ENCODE measurements at places on chromosomes 2 and 18.

DNA sequence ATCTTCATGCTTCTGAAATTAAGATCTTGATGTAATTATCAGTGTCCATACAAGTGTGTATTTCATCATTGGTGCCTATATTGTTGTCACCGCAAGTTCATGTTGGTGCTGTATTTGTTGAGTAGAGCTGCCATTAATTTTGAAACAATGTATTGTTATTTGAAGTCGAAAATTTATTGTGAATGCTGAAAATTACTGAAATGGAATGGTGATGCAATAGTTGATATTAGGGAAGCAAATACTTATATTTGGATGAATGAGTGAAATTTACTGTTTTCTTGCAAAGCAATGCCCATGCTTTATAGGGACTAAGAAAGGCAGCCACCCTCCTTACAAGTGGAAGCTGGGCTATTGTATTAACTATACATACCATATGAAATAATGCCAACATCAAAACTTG lies 41.6 kb downstream of the SERPINB8 start:
- DNase-seq: no peak

GRCh38 chr2:23091900-23092299 lies 293.1 kb upstream of the KLHL29 start:
- DNase-seq: no peak

GRCh38 chr2:240627736-240628506 lies 2.6 kb downstream of the GPR35 start:
- DNase-seq: no peak

GRCh38 chr2:234415706-234416105 lies 81.2 kb downstream of the ARL4C start:
- no peak for DNase-seq

- no peak for DNase-seq
These were observed 81.6 kb downstream of the HS6ST1 start for GRCh38 chr2:128237081-128237534.

GRCh38 chr2:169090133-169090820 lies 20.9 kb downstream of the DHRS9 start:
- DNase-seq: no peak

DNA sequence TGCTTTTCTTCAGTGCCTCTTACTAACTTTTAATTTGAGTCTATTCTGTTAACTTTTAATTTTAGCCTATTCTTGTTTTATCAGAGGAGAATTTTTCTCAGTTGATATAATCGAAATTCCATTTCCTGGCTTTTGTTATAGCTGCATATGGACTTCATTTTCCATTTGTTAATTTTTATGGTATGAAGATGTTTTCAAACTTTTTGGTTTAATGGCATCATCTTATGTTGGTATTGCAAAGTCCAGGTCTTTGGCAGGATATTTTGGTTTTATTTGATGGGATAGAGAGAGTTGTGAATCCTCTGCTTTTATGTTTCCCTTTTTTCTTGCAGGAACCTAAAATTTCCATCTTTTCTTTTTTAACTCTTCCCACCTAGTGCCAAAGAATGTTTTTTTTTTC lies 70.9 kb upstream of the RAPGEF4 start:
- no peak for DNase-seq

GRCh38 chr2:37549598-37549997 lies 121.8 kb downstream of the CDC42EP3 start:
- DNase-seq: no peak

GRCh38 chr18:31233621-31234275 lies 71.1 kb upstream of the DSC1 start:
- DNase-seq: no peak

DNA sequence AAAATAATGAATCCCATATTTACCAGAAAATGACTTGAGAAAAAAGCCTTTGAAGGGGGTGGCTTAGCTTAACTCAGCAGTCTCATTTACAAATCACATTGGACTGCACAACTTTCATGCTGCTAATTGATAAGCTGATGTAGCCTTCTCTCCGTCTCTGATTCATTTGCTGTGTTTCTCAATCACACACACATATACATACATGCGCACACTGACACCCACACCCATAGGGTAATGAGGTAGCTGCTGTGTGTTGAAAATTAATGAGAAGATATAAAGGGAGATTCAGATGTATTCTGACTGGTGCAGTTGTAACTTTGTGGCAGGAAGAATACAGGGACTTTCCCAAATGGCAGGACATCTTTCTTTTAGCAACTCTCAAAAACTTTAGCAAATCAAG lies 141.9 kb upstream of the GCFC2 start:
- no peak for DNase-seq

DNA sequence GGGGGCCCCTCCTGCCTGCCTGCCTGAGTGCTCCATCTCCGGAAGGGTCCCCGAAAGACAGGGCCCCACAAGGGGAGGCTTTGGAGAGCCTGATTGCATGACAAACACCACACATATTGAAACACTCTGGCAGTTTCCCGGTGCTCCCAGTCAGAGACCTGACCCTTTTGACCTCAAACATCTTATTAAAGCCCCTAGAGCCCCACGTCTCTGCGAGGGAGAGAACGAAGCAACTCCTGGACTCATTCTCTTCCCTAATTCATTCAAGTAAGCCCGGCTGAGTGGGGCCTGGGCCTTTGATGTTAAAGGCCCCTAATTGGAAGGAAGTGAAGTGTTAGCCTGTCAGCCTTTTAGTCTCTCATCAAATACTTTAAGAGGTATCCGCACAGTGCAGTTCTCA lies 335.6 kb downstream of the CYRIA start:
- DNase-seq: no peak

DNA sequence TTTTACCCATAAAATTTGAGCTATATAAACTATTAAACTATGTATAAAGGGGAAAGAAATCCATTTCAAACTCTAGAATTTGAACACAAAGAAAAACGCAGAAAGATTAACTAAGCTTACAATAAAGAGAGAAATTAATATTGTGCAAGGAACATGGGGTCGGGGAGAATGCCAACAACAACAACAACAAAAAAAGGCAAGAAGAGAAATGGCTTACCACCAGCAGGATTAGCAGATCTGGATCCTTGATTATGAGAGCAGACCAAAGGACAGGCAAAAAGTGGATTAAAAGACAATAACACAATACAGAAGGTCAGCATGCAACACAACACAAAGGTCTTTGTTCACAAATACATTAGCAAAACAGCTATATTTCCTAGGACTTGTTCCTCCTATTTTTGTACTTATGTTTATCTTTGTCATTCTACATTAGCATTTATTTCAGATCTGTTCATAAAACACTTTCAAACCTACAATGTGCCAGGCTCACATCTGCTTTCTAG lies 103.4 kb upstream of the RNU4ATAC start:
- no peak for DNase-seq

GRCh38 chr2:181954538-181954883 lies 31.1 kb upstream of the PPP1R1C start:
- DNase-seq: no peak

GRCh38 chr18:44761812-44762211 lies 81.1 kb downstream of the SETBP1 start:
- no peak for DNase-seq

DNA sequence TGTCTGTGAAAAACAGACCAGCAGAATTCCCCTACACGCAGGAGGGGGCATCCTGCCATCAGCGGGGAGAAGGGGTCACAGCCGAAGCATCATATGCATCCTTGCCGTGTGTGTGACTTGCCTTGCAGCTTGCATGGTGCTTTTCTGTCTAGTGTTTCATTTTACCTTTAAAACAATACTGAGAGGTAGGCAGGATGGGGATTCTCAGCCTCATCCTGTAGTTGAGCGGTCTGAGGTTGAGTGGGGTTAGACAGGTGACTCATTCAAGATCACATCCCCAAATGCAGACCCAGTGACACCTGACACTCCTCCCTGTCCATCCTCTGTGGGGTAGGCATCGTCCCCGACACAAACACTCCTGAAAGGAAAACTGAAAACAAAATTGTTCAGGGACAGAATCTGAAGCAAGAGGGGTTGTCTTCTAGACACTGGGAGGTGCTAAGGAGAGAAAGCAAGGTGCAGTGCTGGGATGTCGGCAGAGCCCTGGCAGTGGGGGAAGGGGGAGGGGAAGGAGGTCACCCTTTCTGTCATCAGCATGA lies 7.9 kb downstream of the ARL4C start:
- peak; percentile 54 for DNase-seq

DNA sequence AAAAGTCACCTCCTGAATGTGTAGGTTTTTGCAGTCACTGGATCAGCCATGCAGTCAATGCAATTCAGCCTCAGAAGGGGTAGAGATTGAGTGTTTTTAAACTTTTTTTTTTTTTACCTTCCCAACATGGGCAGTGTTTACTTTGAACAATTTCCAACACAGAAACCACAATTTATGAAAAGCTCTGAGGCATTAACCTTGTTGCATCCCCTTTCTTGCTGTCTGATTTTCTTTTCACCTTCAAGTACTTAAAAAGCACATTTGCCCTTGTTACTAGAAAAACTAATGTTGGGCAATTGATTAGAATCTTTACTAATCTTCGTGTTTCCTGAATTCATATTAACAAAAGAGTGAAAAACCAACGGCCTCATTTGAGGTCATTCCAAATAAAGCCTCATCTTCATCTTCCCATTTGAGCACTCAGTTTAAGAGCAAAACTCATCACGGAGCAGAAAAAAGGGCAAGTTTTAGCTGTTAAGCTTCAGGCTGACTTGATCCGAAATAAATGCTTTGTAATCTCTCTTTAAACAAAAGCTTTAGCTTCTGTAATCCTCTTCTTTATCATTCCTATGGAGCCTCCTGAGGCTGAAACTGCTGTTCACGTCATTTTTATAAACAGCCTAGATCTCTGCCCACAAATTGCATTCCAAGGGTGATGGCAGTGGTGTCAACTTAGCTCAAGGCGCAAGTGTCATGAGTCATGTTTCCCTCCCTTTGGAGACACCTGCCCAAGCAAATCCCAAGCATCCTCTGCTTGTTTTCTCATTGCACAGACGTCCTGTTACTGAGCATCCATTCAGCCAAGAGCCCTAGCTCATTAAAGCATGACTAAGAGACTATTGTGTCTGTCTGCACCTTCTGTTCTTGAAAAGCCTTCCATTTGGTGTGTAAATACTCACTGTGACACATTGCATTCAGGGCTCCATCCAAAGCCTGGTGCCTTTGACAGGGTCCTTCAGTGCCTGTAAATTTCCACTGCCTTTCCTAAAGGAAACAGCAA lies 107.7 kb downstream of the HNMT start:
- no peak for DNase-seq

DNA sequence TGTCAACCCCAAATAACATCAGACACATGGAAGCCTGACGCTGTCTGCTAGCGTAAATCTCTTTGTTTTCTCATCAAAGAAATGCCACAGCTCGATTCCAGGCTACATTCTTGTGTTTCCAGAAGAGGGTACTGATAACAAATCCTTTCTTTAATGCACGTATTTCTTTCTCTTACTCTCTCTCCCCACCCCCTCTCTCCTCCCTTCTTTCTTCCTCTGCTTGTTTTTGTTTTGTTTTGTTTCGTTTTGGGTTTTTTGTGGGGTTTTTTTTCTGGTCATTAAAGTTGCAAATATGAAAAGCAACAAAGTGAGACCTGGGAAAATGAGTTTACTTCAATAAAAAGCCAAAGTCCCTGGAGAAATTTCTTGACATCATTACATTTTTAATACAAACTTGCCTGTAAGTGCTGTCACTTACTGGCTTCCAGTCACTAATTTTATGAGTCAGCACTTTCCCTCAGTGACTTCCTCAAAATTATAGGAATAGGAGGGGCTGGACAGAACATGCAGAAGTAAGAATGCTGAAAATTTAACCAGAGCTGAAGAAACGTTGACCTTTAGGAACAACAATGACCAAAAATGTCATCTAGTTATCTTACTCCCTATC lies 106.7 kb upstream of the NABP1 start:
- DNase-seq: peak; percentile 24

DNA sequence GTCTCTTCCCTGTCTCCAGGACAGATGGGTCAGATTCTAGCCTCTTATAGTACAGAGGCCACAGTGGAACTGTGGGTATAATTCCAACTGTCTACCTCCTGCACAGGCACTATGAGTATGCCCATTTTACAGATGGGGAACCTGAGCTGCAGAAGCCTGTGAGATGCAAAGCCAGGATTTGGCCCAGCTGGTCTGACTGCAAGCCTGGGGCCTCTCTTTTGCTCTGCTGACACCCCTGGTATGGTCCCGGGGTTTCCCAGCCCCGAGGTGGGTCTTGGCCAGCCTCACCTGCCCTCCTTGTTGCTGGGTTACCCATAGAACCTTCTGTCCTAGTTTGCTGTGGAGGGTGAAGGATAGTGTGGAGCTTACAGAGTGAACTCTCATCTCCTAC lies 9.8 kb downstream of the HS6ST1 start:
- no peak for DNase-seq

DNA sequence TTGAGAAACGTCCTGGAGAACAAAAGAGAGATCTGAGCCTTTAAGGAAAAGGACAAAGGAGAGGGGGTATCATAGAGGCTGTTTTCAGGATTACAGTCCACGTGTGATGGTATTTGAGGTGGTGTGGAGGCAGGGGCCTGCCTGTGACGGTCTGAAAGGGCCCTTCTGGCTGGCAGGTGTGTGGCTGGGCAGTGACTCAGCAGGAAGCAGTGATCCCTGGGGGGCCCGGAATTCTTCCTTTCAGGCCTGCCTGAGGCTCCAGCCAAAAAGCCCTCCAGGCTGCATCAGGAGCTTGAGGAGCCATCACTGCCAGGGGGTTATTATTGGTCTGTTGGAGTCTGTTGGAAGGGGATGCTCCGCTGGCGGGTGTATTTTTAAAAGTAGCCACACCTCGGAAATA lies 97.2 kb upstream of the TMEM18 start:
- DNase-seq: no peak

GRCh38 chr18:74284191-74284979 lies 7.4 kb downstream of the CYB5A start:
- DNase-seq: no peak

GRCh38 chr2:212141499-212141898 lies 397.1 kb downstream of the ERBB4 start:
- no peak for DNase-seq

DNA sequence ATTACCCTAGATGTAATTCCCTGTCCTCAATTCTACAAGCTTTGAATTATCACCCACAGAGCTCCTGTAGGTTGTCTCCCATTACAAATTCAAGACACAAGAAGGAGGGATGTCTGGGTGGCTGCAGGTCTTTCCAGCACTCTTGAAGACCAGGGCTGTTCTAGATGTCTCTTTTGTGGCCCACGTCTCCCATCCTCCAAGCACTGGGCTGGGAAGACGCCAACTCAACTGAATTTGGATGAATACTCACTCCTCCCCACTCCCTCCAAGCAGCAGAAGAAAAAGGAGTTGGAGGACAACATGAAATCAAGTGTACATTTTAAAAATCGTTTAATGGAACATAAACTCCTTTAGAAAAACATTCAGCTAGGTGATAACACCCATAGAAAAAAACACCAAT lies 31.2 kb downstream of the SMAD7 start:
- DNase-seq: no peak

GRCh38 chr2:97663626-97663961 lies 250 bp downstream of the ACTR1B start:
- DNase-seq: peak; percentile 16

GRCh38 chr2:26617588-26618083 lies 23.5 kb downstream of the CIB4 start:
- no peak for DNase-seq

- DNase-seq: no peak
These were observed 83.6 kb downstream of the COLEC12 start for GRCh38 chr18:416930-417329.

DNA sequence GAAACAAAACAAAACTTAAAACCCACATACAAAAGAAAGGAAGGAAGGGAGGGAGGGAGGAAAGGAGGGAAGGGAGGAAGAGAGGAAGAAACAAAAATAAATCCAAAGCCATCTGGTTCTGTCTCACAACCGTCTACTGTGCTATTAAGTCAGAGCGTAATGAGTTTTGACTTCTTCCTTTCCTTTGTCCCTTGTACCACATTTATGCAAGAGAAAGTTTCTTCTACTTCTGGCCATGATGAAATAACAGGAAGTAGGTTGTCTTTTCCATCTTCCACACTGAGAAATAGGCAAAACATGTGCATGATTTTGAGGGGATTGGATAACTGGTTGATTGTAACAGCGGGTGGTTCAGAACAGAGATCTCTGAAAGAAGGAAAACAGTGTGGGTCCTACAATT lies 121.4 kb downstream of the CTAGE1 start:
- DNase-seq: no peak

Data from stimulated activated CD4-positive, alpha-beta T cell treated with anti-CD3 and anti-CD28 coated beads, Interleukin-1b, Interleukin-23, amount 100 ng/mL, for 4 hours (primary cell).